Fibroblast of upper back skin (primary cell): ENCODE measurements at places on chromosomes 2 and 18.

GRCh38 chr2:236991874-236992273 is 93.8 kb upstream of the COPS8 start:
- no peak for DNase-seq

DNA sequence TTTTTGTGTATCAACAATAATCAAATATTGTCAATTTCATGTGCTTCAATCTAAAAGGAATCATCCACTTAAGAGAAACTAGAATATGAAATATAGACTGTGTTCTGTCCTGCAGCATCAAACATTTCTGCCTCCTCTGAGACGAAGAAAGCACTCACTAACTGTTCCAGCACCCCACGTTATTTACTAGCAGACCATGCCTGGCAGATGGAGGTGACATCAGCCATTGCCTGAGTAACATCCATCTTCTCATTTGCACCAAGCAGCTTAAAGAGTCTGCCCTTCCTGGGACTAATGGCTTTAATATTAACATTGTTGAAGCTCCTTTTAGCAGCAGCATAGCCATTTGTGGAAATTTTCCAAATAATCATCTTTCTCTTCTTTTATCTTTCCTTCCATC is 25.7 kb downstream of the SGPP2 start:
- DNase-seq, result no peak

DNA sequence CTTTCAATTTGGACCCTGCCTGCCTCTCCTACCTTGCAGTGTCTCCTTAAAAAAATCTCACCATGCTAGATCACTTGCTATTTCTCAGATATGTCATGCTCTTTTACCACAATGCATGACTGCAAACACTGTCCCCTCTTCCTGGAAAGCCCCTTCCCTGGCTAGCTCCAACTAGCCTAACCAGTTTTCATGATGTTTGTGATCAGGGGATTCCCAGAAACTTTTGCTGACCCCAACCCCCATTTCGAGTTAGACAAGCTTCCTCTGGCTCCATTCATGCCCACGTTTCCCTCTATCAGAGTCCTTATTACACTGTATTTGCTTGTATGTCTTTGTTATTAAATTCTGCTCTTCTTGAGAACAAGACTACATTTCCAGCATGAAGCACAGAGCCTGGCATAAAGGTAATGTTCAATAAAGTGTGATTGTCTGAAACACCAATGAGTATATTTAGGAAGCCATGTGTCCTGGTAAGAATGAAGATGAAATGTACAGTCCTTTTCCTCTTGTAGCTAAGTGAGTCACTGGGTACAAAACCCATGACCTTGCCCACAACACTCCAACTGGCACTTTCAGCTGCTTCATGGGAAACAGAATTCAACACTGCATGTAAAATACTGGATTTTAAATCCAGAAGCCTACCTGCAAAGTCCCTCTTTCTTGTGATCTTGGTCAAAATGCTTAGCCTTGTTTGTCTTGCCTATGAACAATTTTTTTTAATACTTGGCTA is 62.0 kb upstream of the ATL2 start:
- no peak for DNase-seq

GRCh38 chr2:76849086-76849485 is 673.1 kb downstream of the LRRTM4 start:
- DNase-seq, result no peak

DNA sequence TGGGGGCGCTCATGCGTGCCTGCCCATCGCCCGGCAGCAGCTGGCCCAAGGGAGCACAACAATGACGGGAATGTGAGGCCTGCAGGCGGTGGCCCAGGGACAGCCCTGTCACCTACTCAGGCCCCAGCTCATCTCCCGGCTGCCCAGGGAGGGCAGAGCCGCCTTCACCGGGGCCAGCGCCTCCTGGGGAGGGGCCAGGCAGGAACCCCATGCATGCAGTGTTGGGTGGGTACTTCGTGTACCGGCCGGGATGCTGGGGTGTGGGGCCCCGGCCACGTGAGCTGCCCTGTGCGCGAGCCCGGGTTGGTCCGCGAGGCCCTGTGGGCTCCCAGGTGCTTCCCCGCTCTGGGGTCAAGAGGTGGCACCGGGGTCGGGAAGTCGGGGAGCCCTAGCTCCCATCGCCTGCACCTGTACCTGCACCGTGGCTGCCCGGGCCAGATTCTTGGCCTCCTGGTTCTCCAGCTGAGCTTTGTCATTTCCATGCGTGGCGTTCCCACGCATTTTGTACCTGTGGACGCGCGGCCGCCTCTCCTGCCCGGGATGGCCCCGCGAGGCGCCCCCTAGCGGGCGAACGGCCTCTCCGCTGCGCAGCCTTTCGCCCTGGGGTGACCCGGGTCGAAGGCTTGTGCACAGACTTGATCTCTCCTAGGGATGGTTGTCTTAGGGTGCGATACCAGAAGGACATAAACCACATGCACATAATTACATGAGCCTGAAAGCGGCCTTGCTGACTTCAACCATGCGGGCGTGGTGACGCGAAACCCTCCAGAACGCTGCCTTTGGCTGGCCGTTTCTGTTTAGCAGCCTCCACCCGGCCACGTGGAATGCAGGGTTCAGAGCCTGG is 950 bp downstream of the KLHL30 start:
- DNase-seq, result no peak

DNA sequence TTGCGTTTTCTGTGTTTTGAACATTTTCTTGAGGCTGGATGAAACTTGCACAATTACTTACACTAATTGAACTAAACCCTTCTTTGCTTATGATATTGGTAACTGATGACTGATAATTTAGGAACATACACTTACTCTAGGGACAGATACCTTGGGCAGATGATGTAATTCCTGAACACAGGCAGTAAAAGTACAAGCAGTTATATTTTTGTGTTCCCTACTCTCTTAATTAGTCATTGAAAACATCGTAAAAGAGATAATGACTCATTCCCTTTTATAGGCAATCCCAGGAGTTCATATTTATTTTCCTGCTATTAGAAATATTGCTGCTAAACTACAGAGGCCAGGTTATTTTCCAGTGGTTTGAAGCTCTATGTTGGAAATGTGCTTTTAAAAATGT is 46.4 kb downstream of the CCDC85A start:
- DNase-seq, result peak; percentile 39

DNA sequence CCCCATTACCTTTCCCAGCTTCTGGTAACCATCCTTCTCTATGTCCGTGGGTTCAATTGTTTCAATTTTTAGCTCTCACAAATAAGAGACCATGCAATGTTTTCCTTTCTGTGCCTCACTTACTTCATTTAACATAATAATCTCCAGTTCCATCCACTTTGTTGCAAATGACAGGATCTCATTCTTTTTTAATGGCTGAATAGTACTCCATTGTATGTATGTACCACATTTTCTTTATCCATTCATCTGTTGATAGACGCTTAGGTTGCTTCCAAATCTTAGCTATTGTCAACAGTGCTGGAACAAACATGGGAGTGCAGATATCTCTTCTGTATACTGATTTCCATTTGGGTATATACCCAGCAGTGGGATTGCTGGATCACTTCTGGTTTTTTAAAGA is 1.8 kb downstream of the CABYR start:
- DNase-seq, result no peak
